ENCODE measurements at places on chromosomes 5 and 9.

DNA sequence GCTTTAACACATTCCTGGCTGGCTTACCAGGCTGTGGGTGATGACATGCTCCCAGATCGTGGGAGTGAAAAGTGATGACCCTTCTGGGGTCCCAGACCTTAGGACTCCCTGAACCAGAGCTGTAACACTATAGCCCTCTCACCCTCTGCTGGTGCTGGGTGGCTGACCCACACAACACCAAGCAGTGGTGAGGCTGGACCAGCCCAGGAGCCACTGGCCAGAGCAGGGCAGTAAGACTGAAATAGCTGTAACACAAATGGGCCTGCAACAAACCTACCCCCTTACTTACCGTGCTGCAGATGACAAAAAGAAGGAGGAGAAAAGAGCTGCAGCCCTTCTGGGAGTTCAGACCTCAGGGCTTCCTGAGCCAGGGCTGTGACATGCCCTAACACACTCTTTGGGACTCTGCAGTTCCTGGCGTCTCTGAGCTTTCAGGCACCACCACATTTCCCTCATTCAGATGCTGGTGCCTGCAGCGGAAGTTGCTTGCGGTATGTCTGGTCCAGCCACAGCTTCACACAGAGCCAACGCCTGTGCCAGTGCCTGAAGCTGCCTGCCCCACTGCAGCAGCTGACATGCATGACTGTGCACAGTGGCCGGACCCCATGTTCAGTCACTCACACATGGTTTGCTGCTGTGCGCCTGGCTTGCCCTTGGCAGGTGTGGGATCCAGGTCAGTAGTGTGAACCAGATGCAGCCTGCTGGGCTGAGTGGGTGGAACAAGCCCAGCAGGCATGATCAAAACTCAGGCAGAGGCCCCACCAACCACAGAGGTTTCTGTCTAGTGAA lies 1247.4 kb downstream of the EFNA5 start:
- DNase-seq = no peak

GRCh38 chr5:147601652-147602051 lies 91.8 kb upstream of the DPYSL3 start:
- no peak for DNase-seq

- no peak for DNase-seq
These were observed 237.0 kb downstream of the TENT4A start for GRCh38 chr5:6950250-6950649.

DNA sequence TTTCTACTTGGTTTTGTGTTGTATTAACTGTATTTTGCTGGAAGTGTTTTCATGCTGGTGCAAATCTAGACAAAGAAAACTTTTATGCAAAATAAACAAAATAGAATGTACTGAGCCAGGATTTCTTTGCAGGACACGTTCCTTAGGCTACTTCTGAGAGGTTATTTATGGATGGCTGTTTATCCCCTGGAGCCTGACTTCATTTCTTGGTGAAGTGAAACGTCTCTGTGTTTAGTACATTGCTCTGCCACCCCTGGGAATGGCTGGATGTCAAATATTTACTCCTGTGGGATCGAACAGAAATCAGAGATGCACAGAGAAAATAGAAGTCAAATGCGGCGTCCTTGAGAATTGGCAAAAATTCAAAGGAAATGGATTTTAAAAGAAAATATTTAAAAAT lies 327.1 kb upstream of the MPDZ start:
- DNase-seq = no peak

GRCh38 chr5:760363-761058 lies 24.0 kb downstream of the ZDHHC11B start:
- no peak for DNase-seq

- no peak for DNase-seq
These were observed 105.9 kb upstream of the IER5L start for GRCh38 chr9:129283705-129284606.

- no peak for DNase-seq
These were observed 25.9 kb downstream of the MTRR start for GRCh38 chr5:7894860-7895259.

DNA sequence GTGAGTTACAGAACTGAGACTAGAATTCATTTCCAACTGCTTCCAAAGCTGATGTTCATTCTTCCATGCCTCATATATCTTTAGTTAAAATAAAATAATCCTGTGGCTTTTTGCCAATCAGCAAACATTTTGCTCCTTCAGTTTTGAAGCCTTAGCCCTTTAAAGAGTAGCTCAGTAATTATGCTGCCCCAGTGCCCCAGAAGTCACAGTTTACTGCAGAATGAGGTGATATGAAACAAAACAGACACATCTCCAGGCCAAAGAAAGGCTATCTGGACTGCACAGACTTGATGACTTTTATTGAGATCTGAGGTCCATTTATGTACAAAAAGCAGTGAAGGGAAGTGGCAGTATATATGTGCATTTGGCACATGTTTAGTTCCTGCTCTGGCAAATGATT lies 285.8 kb upstream of the ZNF462 start:
- no peak for DNase-seq

Measured in activated CD4-positive, alpha-beta T cell treated with anti-CD3 and anti-CD28 coated beads for 24 hours (primary cell).